ENCODE measurements at places on chromosomes 11 and 22. TPM values are rescaled to one million over a fixed set of nuclear protein-coding genes. Genes with fewer than 3 reads are reported as not detected.

Gene NOX4
- total RNA-seq = not detected

Gene HEPACAM
- total RNA-seq = not detected

Gene ZDHHC24
- total RNA-seq = 11.1 TPM

Gene TCN1
- 0.20 TPM for total RNA-seq

Gene APOL3
- total RNA-seq = not detected

Gene OR52A1
- not detected for total RNA-seq

Gene OR2D2
- not detected for total RNA-seq

Gene C22orf42
- not detected for total RNA-seq

Gene HORMAD2
- not detected for total RNA-seq

Gene ZNF215
- 0.95 TPM for total RNA-seq

Gene DCHS1
- 0.03 TPM for total RNA-seq

Gene SPDYC
- total RNA-seq = not detected

Gene PYGM
- 0.32 TPM for total RNA-seq

Gene BTG4
- not detected for total RNA-seq

Gene MN1
- total RNA-seq = 3.4 TPM

Gene SLC17A6
- not detected for total RNA-seq

Gene NRGN
- total RNA-seq = 6.1 TPM

Gene OR5AK2
- total RNA-seq = not detected

Gene OR56A1
- not detected for total RNA-seq

Gene MYOD1
- total RNA-seq = not detected

Gene ZNF214
- total RNA-seq = 0.98 TPM

Gene SLC22A8
- not detected for total RNA-seq

Gene LINC01488
- total RNA-seq = not detected

Gene KREMEN1
- 4.7 TPM for total RNA-seq

Gene DTX4
- total RNA-seq = 4.5 TPM

Gene OR52I2
- total RNA-seq = not detected

Gene MUC6
- not detected for total RNA-seq

Gene CCDC15
- 0.67 TPM for total RNA-seq

Gene EFCAB6
- 0.45 TPM for total RNA-seq

Gene LMO1
- 2.6 TPM for total RNA-seq

Gene TTC17
- total RNA-seq = 29.4 TPM

Gene GRM5
- total RNA-seq = not detected

Gene MMP27
- not detected for total RNA-seq

Gene BTBD18
- total RNA-seq = not detected

Gene RTCB
- total RNA-seq = 79.0 TPM

Gene MS4A15
- total RNA-seq = not detected

Gene APOL4
- total RNA-seq = not detected

Gene FGF4
- total RNA-seq = not detected

Gene FAM111A
- total RNA-seq = 6.5 TPM

Gene ENTHD1
- total RNA-seq = not detected

Gene FOSL1
- total RNA-seq = 144 TPM

Gene OR51E2
- not detected for total RNA-seq

Gene STX3
- total RNA-seq = 27.2 TPM

Gene ABCG4
- total RNA-seq = 0.36 TPM

Gene MFRP
- not detected for total RNA-seq

Gene PTPRJ
- 62.7 TPM for total RNA-seq

Gene SOX6
- total RNA-seq = not detected

Gene ACO2
- 50.5 TPM for total RNA-seq

Gene BCR
- 16.0 TPM for total RNA-seq

Gene CHADL
- total RNA-seq = not detected

Gene ANKK1
- not detected for total RNA-seq

Gene CHRM4
- total RNA-seq = 0.50 TPM

Gene OPCML
- total RNA-seq = not detected

Gene LRRC75B
- 8.5 TPM for total RNA-seq

Gene SPI1
- not detected for total RNA-seq

Gene CSRP3
- not detected for total RNA-seq

Gene OOSP3
- total RNA-seq = not detected

Gene C11orf21
- not detected for total RNA-seq

Gene CARD18
- total RNA-seq = not detected
